ENCODE measurements at places on chromosomes 2 and 18.

- no peak for DNase-seq
These were observed 629.6 kb downstream of the ARHGAP15 start for GRCh38 chr2:143758629-143759330.

- DNase-seq: no peak
These were observed 57.8 kb downstream of the PKDCC start for GRCh38 chr2:42105330-42106256.

GRCh38 chr2:78077633-78078032 is 555.5 kb upstream of the LRRTM4 start:
- no peak for DNase-seq

GRCh38 chr2:207434899-207435465 is 94.8 kb upstream of the CREB1 start:
- no peak for DNase-seq

DNA sequence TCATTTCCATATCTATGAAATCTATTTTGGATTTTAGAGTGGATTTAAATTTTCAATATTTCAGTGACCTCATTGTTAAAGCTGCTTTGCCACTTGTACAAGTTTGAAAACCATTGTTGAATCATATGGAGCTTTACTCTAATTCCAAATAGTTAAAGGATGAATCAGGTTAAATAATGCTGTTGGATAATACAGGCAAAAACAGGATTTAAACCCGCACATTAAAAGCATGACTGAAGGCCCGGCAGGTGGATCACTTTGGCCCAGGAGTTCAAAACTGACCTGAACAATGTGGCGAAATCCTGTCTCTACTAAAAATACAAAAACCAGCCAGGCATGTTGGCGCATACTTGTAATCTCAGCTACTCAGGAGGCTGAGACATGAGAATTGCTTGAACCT is 68.3 kb downstream of the RIF1 start:
- no peak for DNase-seq

DNA sequence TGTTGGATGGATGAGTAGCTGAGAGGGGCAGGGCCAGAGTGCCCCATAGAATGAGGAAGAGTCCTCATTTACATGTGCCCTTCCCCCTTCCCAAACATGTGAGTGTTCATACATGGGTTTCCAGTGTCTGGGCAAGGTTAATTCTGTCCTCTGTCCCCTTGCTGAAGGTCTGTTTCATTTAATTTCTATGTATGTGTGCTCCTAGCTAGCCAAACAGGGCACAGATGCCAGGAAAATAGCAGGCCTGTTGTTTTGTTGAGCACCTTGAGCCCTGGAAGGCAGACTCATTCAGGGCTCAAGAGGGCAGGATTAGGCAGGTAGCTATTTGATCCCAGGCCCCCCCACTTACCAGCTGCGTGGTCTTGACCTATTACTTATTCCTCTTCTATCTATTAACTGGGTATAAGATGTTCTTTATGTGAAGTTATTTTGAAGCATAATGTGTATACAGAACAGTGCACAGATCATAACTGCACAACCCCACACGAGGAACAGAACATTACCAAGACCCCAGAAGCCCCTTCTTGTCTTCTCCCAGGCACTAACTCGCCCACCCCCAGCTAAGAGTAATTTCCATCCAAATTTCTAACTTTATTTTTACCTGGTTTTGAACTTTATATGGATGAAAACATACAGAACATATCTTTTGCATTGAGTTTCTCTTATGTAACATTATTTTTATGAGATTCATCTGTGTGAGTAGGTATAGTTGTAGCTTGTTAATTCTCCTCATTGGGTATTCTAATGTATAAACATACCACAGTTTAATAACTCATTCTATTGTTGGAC is 164.3 kb downstream of the RPIA start:
- no peak for DNase-seq

DNA sequence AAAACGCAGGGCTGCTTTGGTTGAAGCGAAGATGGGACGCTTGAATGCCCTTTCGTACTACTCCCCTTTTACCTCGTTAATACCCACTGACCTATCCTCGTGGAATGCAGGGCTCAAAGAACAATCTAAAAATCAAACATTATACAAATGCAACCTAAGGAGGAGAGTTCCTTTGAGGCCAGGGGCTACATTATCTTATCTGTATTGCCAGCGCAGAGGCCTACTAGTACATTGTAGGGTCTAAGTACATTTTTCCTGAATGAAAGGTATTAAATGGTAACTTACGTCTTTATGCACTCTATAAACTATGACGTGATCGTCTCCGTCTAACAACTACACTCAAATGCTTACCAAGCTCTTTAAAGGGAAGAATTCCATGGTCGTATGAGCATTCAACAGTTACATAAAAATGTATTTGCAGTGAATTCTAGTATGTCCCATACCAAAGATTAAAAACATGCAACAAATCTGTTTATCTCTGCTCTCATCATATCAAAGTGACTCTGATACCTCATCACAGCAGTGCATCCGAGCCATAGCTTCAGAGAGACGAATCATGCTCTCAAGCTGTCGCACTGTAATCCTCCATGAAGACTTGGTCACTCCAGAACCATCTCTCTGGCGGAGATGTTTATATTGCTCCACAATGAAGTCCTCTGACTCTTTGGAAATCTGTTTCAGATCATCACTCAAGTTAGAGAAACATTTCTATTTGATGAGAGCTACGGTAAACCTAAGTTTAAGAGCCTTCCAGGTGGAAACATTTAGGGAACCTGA is 14.1 kb upstream of the LCT start:
- DNase-seq: no peak

DNA sequence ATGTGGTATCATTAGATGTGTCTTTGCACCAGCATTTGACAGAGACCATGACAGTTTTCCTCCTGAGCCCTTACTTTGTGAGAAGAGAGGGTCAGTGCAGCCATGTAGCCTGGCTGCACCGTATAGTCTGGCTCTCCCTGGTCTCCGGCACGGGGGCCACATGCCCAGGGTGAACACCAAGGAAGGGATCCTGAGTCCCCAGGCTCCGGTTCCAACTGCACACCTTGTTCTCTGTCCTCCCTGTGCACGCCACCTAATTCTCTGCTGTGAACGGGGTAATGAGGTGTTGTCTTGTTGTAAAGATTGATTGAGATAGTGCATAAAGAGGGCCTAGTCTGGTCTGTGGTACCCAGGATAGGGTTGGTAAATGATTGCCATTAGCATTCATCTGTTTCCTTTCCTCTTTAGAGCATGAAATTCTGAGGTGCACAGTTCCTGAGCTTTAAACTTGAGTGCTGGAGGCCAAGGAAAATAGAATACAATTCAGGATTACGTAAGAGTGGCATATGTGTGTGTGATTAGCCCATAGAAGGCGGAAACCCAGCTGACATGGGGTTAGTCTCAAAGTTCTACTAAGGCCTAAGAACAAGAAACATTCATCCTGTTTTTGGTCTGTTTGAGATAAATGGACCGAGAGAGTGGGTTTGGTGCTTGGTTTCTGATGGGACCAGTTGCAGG is 55.5 kb downstream of the NCK2 start:
- no peak for DNase-seq

GRCh38 chr2:55408098-55408882 is 11.4 kb downstream of the CCDC88A start:
- DNase-seq: no peak

DNA sequence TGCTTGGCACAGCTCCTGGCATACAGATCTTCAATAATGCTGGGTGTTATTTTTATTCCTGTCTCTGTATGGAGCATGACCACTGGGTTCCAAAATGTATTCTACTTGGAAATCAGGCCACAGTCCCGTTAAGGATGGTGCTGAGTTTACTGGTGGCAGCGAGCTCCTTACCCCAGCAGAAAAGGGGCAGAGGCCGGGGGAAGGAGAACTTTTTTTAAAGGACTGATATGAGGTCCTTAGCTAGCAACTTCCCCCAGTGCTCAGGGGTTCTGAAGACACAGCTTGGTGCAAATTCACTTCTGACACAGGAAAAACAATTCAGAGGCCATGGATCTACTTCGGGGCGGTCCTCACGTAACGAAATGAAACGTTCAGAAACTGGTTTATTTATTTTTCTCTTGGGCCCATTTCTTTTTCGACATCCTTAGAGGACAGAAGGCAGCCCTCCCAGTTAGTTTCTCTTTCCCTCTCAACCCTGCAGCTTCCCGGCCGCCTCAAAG is 872 bp downstream of the RDH14 start:
- no peak for DNase-seq

DNA sequence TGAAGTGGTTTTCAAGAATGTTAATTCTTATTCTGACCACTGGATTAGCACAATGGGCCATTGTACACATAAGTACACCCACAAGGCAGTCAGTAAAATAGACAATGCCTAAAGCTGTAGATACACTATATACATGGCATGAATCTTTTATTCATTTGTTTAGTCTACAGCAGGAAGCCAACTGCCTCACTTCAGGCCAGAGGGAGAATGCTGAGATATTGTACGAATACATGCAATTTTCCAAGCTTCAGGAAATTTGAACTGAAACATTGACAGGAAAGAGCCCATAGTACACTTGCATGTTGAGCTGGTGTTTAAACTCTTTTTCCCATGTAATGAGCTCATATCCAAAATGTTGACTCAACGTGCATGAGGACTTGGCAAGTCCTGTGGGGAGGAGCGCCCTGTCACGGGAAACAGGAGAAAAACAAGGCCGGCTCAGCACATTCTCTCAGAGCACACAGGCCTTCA is 111.6 kb upstream of the CYP1B1 start:
- peak; percentile 95 for DNase-seq

- no peak for DNase-seq
These were observed 393.4 kb downstream of the ALK start for GRCh38 chr2:29527947-29528346.

DNA sequence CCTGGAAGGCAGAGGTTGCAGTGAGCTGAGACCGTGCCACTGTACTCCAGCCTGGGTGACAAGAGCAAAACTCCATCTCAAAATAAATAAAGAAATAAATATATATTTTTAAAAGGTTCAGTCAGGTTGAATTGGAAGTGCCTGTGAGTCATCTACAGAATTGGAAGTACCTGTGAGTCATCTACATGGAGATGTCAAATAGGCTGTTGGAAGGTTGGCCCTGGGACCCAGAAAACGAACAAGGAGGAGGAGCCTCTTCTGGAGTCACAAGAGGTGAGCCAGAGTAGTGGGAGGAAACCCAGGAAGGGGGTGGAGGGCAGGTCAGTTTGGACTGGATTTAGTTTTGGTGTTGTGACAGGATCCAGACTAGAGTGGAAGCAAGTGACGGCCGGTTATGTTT is 15.2 kb upstream of the SCYGR1 start:
- no peak for DNase-seq

DNA sequence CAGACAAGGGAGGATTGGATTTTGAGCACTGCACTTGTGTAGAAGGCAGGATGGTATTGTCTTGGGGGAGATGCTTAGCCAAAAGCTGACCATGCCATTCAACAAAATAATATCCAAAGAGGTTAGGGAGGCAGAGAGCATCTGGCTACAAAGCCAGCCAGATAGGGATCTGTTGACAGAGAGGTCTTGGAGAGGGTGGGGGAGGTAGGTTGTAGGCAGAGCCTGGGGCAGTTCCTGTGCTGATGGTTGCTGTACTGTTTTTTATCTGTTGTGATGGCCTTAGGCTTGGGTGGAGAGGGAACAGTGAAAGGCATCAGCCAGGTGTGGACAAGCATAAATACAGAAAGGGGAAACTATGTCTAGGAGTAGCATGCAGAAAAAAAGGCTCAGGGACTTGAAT is 100.9 kb downstream of the AQP4 start:
- DNase-seq: no peak

GRCh38 chr2:232333361-232334135 is 45.0 kb upstream of the ALPP start:
- DNase-seq: no peak

DNA sequence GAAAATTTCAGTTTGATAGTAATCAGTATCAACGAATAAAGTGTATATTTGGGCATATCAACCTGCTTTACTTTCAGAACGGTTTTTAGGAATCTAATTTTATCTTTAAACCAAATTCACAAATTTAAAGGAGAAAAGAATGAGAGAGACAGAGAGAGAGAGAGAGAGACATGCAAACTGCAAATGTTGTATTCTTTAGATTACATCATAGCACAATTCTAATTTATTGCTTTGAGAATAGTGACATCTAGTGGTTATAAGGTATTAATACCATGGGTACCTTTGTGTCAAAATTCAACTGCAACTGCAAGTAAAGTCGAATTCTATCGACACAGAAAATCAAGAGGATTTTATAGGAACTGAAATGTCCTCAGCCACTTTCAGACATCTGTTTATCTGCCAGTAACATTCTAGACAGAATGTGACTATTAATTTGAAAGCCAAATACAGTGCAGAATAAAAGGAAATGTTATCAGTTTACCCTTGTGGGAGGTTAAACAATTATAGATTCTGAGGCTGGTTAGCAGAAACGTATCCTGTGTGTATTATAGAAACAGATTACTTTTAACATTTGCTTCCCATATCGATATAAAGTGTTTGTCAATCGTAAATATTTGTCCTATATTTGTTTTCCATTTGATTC is 529.8 kb upstream of the VRK2 start:
- no peak for DNase-seq

- no peak for DNase-seq
These were observed 24.6 kb downstream of the KIF1A start for GRCh38 chr2:240795454-240795853.

DNA sequence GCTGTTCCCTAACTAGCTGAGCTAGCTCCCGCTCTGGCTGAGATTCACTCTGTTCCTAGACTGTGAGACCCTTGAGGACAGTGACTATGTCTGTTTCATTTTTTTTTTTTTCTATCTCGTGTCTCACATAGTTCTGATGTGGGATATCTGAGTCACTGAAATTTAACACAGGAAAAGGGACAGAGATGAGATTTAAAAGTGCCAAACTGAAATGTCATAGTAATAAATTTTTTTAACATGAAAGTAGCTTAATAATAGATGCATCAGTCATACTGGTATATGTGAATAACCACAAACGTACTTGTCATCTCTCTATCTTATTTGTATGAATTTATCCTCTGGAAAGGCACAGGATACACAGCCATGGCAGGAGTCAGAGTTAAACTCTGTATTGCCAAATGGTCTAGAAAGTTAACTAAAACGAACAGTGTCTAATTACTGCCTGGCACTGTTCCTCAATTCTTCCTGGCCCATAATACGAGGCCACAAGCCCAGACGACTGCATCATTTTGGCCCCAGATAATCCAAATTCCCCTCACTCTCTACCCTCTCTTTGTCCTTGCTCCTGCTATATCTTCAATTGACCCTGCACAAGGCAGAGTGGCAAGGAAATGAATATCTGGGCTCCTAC is 87.5 kb downstream of the SATB2 start:
- DNase-seq: no peak

GRCh38 chr18:54790109-54790508 is 38.2 kb upstream of the RAB27B start:
- no peak for DNase-seq

GRCh38 chr2:64836566-64836965 is 152.6 kb upstream of the SLC1A4 start:
- no peak for DNase-seq
